ENCODE measurements at places on chromosomes 3 and 15.

DNA sequence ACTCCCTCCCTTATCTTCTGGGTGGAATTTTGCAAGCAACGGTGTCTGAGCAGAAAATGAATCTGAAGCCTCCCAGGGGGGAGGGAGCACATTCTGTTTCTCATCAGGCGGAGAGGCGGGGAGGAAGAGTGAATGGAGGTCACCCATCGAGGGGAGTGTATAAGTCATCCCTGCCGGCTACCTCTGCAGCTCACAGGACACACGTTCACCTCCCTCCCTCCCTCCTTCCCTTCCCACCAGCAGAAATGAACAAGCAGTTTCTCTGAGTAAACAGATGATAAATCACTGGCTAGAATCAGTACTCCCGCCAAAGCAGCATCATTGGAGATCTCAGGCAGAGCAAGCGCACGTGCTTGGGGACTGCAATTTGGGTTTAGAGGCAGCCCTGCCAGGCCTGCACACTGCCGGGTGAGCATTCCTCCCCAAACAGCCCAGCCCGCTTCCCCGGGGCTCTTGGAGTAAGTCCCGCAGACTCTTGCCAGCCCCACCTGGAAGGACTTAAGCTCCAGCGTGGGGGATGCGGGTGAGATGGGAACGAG, 38.3 kb downstream of the CPN2 start:
- peak; percentile 50 for DNase-seq

- DNase-seq: no peak
Measured at GRCh38 chr3:157156837-157157635, 2.9 kb downstream of the CCNL1 start.

DNA sequence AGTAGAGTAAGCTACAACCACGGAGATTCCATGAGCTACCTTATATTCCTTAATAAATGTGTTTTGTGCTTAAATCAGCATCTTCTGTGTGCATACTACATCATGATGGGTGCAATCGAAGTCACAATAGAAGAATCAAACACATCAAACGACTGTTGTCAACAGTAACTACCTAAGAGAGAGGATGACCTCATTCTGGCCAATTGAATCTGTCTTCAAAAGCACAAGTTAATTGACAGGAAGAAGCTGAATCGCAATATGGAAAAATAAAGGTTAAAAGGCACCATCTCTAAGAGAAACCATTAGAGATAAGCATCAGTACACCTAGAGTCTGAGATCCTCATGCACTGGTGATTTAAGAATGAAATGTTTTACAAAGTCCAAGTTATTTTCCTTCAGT, 39.0 kb downstream of the CD200R1L start:
- no peak for DNase-seq

DNA sequence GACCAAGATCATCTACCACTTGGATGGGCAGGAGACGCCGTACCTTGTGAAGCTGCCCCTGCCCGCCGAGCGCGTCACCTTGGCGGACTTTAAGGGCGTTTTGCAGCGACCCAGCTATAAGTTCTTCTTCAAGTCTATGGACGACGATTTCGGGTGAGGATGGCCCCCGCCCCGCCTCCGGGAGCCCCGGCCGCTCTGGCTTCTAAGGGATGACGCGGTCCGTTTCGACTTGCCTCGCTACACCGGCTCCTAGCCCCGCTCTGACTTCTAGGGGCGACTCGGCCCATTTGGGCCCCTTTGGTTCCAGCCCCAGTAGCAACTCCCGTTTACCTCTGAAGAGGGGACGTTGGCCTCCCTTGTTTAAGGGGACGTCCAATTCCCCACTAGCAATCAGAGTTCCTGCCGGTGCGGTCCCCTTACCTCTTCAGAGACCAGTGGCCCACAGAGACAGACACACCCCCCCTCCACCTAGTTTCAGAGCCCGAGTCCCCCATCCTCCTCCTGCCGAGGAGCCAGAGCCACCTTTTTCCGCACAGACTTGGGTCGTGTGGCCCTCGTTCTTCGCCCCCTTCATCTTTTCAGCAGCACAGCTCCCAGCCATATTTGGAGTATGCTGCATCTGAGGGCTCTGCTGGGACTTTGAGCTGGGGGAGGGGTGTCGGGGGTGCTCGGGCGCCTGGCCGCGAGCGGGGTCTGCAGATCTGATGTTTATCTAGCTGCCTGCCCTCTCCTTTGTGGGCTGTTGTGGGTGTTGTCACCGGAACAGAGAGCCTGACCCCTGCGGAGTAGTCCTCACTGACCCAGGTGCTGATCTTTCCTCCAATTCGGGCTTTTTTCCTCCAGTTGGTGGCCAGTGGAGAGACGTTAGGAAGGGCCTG, 706 bp downstream of the DVL3 start:
- DNase-seq: peak; percentile 57

DNA sequence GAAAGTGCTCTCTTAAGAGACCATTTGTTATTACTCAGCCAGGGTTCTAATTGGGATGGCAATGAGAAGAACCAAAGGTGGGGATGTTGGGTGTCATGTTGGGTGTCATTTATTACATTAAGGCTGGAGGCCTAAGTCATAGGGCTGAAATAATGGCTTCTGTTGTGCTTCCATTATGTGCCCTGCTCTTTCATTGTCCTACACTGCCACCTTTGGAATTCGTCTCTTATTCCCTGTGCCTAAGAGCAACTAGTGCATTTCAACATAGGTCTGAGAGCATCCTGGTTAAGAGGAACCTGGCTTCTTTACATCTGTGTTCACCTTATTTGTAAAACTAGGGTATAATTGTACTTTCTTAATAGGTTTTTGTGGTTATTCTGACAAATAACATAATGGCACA, 32.2 kb downstream of the RIOX2 start:
- no peak for DNase-seq

DNA sequence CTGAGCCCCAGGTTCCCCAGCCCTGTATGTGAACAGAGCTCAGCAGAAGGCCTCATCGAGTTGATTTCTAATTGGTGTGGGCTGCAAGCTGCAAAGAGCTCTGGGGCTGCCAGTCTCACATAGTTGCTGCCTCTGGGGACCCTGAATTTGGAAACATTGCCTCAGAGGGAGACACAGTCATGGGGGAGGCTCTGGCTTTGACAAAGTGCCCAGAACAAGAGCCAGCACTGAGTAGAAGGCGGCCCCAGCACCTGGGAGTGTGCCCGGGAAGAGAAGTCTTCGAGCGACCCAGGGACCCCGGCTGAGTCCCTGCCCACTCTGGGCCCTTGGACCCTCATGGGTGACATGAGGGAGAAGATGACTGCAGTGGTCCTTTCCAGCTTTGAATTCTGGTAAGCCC, 7.3 kb downstream of the NTRK3 start:
- DNase-seq: no peak

DNA sequence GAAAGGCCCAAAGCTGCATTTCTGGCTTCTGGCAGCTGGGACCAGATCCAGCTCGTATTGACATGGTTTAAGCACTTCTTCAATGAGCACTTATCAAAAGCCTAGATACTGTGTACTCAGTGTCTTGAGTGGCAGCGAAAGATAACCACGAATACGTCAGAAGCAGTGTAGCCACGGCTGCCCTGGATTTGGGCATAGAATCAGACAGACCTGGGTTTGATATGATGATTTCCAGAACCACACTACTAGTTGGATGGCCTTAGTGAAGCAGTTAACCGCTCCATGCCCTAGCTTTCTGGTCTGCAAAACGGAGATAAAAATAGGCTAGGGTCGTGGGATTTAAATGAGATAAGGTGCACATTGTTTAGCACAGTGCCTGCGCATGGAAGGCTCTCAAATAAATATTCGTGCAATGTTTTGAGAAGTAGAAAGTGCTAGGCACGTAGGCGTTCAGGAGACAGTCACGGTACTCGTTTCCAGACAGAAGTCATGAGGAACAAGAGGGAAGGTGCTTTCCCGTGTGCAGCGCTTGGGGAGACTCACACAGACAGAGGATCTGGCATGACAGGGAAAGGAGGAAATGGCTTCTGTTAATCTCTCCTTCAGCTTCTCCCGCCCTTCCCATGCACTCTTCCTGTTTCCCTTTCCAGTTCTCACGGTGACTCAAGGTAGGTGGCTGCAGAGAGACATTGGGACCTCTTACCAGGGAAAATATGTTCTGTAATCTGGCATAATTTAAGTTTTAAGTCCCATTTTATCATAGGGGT, 70.3 kb downstream of the CCNL1 start:
- DNase-seq: no peak

- DNase-seq: no peak
Measured at GRCh38 chr3:14933820-14934425, 13.5 kb upstream of the NR2C2 start.

- DNase-seq: no peak
Measured at GRCh38 chr3:23448998-23449537, 245.9 kb downstream of the UBE2E2 start.

DNA sequence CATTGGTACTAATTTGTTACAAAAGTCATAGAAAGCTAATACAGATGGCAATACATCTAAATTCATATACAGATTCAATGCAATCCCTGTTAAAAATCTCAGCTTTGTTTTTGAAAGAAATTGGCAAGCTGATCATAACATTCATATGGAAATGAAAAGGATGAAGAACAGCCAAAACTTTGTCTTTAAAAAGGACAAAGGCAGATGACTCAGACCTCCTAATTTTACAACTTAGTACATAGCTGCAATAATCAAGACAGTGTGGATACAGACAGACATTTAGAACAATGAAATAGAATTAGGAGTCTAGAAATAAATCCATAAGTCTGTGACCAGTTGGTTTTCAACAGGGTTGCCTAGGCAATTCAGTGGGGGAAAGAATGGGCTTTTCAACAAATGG, 63.3 kb downstream of the AQP9 start:
- DNase-seq: peak; percentile 66

- peak; percentile 65 for DNase-seq
Measured at GRCh38 chr3:141828890-141829289, 47.6 kb upstream of the ATP1B3 start.

GRCh38 chr3:119619094-119619493, 21.4 kb downstream of the PLA1A start:
- DNase-seq: no peak

GRCh38 chr3:14431917-14432834, 29.8 kb downstream of the SLC6A6 start:
- peak; percentile 91 for DNase-seq

GRCh38 chr15:40937762-40938535, 8.8 kb downstream of the DLL4 start:
- no peak for DNase-seq

DNA sequence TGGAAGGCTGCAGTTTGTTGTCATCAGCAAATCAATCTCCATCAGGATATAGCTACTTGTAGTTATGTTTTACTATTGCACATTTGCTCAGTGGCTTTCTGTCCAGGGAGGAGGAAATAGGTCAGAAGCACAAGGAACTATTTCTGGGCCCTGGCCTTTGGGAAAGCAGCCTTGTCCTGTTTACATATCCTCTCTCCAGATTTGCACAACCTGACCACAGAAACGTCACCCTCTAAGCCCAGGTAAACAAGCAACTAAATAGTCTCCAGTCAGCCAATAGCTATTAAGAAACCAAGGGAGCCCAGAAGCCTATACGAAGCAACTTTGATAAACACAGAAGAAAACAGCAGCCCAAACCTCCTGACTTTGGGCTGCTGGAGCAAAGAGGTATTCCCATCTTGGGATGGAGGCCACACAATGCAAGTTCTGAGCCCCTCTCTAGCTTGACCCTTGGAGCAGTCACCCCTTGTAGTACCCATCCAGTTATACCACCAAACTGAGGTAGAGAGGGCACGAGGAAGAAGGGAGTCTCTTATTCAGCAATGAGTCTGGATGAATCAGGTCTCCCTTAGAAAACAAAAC, 2.3 kb upstream of the FEM1B start:
- DNase-seq: no peak

DNA sequence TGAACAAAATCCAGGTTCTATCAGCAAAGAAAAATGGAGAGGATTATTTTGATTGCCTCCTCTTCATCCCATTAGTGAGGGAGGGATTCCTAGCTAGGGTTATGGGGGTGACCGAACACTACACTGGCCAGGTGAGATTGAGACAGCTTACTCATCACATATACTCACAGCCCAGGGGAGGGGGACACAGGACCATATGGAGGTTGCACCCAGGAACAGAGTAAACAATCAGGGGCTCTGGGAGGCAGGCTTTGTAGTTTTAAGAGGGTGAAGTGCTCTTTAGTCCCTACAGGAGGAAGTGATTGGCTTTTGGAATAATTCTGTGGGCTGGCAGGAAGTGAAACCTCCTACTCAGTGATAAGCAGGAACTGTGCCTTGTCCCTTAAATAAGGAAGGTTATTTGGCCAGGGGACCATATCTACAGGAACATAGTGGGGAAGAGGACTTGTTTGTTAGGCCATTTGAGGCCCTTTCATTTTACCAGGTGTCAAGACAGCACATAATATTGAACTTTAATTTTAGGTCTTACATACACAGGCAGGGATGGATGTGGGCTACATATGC, 17.5 kb upstream of the KCTD6 start:
- DNase-seq: no peak

GRCh38 chr15:64865998-64866520, 24.3 kb downstream of the PLEKHO2 start:
- peak; percentile 70 for DNase-seq

GRCh38 chr15:31528846-31529245, 202.2 kb downstream of the KLF13 start:
- DNase-seq: no peak

GRCh38 chr3:31196261-31196660, 301.8 kb upstream of the GADL1 start:
- DNase-seq: no peak

GRCh38 chr3:179861292-179861691, 175.4 kb downstream of the PEX5L start:
- DNase-seq: no peak

DNA sequence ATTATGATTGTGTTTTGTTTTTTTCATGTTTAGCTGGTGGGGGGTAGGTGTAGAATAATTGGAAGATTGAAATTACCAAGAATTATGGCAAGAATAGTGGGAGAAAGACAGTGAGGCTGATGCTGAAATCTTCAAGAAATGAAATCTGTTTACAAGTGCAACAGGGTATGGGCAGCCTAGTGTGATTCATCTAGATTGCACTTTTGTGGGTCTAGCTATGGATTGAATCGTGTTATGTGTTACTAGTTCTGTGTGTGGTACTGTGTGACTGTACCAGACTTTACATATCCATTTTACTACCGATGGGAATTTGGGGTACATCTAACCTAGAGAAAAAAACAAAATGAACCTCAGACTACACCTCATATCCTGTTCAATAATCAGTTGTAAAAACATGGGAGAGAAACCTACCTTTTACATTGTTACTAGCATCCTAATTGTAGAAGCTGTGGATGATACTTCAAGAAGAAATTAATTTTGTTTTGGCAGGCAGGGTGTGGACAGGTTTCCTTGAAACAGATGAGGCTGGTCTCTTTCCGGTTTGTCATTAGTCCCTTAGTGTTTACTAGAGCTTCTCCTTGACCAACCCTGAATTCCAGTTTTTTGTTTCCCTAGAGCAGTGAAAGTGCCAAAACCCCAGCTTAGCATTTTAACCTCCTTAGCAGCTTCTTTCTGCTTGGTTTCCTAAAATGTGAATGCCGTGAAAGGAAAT, 47.9 kb downstream of the OPA1 start:
- DNase-seq: peak; percentile 25
